ENCODE measurements at places on chromosomes 3 and 15. TPM values are rescaled to one million over a fixed set of nuclear protein-coding genes. Genes with fewer than 3 reads are reported as not detected.

DNA sequence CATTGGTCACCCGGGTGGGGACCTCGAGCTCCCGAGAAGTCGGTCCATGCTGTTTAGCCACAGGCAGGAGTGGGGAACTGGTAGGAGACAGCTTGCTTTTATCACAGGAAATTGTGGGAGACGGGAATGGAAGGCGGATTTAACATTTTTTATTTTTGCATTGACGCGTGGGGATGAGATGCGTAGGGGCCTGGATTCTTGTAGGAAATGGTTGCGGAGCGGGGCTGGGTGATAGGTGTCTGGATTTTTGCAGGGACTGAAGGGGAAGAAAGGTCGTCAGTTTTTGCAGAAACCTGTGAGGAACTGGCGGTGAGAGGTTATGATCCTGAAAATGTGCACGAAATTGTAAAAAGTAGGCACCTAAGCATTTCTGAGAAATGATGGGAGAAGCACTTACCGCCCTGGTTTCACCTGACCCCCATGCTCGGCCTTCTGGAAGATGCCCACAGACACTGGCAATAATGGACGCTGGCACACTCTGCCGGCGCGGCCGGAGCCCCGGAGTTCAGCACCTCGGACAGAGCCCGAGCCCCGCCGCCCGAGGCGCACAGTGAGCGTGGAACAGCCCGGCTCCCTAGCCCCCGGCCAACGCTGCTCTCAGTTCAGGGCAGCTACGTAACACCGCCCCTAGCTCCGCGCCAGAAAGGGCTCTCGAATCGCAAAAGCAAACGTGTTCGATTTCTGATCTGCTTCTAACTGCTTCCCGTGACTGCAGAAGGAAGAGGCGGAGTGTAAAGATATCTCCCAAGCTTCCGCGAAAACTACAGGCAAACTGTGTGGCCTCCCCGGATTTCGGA, 928 bp downstream of the ANKRD34C start:
- DNase-seq: peak; percentile 19

GRCh38 chr15:71424765-71425164, 309.5 kb downstream of the THSD4 start:
- DNase-seq: no peak

DNA sequence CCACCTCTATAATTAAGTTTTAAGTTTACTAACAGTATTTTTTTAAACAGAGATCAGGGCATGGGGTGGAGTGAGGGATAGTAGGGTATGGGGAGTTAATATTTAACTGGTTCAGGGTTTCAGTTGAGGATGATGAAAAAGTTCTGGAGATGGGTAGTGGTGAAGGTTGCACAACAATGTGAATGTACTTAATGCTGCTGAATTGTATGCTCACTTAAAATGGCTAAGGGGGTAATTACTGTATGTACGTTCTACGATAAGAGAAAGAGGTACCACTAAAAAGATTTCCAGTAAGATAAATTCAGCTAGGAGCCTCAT, 101.4 kb downstream of the TNIK start:
- no peak for DNase-seq

DNA sequence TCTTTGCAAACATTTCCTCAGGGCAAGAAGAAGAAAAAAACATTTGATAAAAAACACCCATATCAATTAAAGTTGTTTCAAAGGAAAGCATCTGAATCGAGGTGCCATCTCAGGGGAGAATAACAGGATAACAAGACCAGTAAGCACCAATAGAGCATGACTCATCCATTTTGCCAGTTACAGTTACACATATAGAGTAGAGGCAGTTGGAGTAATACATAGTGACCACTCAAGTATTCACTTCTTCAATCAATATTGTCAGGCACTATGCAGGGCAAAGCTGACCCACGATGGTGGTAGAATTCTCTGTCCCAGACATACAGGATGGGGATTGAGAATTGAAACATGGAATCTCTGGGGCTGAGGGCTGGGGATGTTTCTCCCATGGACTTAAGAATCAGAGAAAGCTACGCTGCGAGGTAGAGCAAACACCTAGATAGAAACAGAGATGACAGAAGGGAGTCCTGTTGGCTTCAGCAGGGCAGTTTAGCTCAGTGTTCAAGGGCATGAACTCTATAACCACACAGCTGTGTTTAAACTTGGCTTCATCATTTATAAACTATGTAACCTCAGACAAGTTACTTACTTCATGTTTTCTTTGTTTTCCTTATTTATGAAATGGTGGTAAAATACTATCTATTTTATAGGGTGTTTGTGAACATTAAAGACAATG, 186.4 kb upstream of the NANOGP8 start:
- peak; percentile 59 for DNase-seq

- DNase-seq: peak; percentile 32
Measured at GRCh38 chr3:61638741-61639140, 77.4 kb downstream of the PTPRG start.

GRCh38 chr15:60647246-60647645, 168.3 kb upstream of the ICE2 start:
- no peak for DNase-seq

DNA sequence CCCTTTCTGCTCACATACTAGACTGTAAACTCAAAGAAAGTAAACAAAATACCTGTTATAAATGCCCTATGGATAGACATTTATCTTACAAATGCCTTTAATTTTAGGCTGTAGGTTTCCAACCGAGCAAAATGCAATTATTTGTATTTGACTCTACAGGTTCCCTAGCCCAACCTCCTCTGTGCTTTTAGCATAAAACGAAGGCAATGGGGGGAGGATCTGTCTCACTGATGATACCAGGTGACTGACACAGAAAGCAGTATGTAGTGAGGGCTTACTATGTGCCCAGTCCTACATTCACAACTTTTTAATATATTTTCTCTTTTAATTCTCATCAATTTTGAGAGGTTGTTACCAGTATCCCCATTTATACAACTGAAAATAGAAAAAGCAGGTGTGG, 87.4 kb downstream of the OXNAD1 start:
- DNase-seq: no peak

DNA sequence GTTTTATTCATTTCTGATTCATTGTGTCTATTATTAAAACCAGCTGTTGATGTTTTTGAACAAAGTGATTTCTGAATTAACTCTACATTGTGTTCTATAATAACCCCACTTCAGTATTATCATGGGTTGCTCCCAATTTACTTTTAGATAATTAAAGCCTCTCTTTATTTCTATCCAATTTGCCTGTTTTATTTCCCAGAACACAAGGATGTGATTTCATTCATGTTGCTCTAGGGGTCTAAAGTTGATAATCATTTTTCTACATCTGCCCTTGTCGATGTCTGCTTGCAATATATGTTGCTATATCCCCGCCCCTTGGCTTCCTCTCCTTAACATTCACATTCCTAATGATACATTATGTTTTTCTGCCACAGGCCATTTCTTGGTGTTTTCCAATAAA, 747.3 kb downstream of the CADM2 start:
- no peak for DNase-seq

- DNase-seq: peak; percentile 73
Measured at GRCh38 chr3:176937541-176937940, 259.7 kb downstream of the TBL1XR1 start.

DNA sequence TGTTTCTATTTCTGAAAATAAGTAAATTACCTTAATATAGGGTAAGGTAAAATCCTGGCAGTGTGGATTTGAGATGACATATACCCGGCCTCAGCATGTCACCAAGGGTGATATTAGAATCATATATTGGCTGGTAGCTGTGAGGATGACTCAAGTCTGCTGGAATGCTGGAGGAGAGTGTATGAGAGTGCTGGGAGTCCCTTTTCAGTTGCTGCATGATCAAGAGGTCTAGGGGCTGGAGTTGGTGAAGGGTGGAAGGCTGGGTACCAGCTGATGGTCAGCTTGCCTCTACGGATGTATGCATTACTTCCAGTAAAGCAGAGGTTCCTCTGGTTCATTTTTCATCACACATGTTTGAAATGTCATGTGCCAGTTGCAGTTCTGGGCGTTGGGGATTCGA, 40.6 kb downstream of the SLC25A26 start:
- DNase-seq: peak; percentile 61

DNA sequence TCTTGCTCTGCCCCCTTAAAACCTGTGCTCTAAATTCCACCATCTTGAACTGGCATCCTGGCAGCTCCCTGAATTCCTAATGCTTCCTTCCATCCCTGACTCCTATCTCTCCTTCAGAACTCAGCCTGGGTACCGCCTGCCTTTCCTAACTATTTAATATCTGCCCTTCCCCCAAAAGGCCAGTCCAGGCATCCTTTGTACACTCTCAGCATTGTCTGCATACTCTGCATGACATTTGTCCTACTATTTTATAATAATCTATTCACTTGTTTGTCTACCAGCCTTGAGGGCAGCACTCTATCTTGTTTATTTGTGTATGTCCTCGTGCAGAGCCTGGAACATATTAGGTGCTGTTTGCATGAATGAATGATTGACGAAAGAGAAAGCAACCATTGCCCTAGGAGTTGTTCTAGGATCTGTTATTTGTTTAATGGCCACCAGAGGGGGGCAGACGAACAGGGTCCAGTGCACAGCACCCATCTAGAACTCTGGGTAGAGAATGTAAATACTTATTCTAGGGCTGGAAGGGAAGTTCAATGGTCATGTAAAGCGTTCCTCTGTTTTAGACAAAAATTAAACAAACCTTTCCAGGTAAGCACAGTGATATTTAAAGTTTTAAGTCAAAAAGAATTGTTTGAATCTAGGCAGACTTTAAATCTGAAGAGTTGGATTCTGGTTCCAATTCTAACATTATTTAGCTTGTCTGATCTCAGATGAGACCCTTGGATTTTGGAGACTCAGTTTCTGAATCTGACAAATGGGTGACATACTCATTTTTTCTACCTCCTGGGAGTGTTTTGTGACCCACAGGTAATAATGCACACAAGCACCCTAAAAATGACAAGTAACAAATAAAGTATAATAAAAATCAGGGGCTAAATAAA, 125.8 kb upstream of the GALNT15 start:
- peak; percentile 86 for DNase-seq

GRCh38 chr3:22862111-22862510, 341.0 kb upstream of the UBE2E2 start:
- DNase-seq: no peak

GRCh38 chr3:127291114-127291513, 3.3 kb upstream of the PRR20G start:
- no peak for DNase-seq

DNA sequence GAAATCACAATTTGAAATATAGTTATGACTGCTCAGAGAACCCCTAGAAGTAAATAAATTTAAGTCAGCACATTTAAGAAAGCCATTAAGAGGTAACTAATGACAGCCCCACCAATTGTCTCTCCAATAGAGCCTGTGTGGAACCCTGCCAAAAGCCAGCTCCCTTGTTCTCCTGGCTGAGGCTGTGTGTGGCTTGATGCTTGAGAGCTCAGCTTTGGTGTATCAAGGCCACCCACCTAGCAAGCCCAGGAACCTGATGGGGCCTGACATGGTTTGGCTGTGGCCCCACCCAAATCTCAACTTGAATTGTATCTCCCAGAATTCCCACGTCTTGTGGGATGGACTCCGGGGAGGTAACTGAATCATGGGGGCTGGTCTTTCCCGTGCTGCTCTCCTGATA, 106.9 kb downstream of the LRRN1 start:
- DNase-seq: no peak

GRCh38 chr3:124019291-124019690, 27.4 kb upstream of the ROPN1 start:
- no peak for DNase-seq

DNA sequence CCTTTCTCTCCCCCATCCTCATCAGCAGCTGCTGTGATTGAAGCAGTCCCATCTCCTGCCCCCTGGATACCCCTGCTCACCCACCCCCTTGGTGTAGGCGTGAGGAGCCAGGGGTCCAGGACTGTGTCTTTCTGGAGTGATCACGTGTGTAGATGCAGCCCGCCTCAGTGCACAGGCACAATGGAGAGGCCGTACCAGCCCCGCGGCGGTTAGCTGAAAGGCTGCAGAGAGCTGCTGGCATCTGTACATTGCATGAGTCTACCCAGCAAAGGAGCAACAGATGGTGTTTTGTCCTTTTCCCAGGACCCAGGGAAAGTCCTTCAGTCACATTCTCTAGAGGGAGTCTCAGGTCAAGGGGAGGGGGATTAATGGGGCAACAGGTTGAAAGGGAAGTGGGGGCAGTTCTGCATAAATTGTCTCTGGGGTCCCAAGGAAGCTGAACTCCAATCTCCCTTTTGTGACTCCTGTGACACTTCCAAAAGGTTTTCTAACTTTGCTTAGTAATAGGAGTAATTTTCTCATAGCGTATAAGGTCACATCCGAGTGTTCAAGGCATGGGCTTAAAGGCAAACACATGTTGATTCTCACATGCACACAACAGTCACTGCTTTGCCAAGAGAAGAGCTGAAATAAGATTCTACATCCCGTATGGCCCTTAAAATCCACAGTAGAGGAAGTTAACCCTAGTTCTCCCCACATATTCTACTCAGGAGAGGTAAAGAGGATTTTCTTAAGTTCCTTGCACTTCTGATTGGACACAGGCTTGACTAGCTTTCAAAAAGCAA, 7.1 kb downstream of the CSPG5 start:
- no peak for DNase-seq

DNA sequence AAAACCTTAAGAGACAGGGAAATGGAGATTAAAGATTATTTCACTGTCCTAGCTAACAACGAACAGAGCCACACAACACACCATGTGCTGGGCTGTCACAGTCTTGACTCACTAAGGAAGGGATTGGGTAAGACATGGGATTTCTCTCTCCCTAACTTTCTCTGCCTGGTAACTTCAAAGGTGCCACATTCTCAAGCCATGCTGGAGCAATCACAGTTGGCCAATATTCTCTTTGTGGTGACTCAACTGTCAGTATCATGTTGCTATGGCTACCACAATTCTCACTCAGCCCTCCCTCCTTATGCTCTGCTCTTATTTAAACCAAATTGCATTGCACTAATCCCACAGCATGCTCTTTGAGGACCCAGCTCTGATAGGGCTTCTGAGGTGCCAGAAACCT, 74.0 kb downstream of the OXNAD1 start:
- peak; percentile 90 for DNase-seq

Gene TUSC7
- not detected for total RNA-seq

Gene CAPN3
- total RNA-seq: 1.8 TPM

Gene RBMS3
- total RNA-seq: 58.6 TPM

Gene IMPG2
- 0.33 TPM for total RNA-seq

Gene MCTP2
- total RNA-seq: 5.6 TPM

Gene PEX5L
- total RNA-seq: 0.51 TPM

Gene CCDC39
- under 0.01 TPM for total RNA-seq

Measured in fibroblast of lung (primary cell).